Tibial artery (tissue), 4 donors: ENCODE measurements at places on chromosomes 13 and 19.

DNA sequence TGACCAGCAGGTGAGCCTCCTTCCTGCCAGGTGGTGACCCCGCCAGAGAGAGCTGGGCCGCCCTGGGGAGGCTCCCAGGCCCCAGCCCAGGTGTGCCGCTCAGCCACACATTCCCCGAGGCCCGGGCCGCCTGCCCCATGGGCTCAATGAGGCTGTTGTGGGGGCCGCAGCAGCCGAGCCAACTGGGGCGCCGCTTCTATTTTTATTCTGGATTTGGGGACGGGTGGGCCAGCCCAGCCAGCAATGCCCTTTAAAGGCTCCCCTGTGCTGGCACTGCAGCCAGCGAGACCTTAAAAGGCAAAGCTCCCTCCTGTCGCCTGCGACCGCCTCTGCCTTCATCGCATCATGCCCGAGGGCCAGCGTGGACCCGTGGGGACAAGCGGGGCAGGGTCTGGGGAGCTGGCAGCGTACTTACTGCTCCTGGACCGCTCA, 17.7 kb upstream of the CRTC1 start:
- H3K27me3 ChIP-seq: no peaks in the 10 kb centered on the region
- H3K4me1 ChIP-seq: peaks cover 2% of the 10 kb centered on the region

DNA sequence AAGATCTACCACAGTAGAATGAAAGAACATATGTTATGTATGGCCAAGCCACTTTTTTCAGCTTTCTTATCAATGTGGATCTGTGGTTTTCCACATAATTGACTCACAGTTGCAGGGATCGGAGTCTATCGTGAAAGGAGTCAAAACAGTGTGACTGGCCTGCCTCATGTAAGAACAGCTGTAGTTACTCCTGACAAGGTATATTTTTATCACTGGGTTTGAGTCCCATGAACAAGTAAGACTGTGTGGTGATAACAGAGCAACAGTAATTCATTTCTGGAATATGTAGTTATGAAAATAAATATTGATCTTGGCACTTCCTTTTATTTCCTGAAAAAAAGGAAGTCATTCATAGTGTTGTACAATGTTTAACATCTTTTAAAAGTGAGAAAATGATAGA, 416.6 kb downstream of the KLF12 start:
- H3K27ac ChIP-seq: no peak overlapping the region
- peaks cover 3% of the 10 kb centered on the region for H3K4me1 ChIP-seq
- H3K27me3 ChIP-seq: no peaks in the 10 kb centered on the region

DNA sequence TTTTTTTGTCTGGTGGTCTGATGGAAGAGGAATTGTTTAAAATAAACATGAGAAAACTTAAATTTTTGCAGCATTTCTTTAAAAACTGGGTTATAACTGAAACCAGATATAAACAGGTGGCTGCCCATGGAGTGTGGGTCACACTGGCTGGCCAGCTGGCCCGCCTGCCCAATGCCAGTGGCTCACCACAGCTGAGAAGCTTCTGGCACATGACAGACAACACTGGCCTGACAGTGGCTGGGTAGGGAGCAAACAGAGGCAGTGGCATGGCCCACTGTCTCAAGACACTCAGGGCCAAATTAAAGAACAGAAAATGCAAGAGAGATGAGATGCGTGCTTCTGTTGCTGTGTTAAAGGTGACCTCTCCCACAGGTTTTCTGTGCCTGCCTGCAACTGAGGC, 3.1 kb upstream of the SLC35E1 start:
- H3K4me3 ChIP-seq: no peak overlapping the region
- DNase-seq: no peak
- H3K27ac ChIP-seq: no peak overlapping the region
- H3K4me1 ChIP-seq: peaks cover 28% of the 10 kb centered on the region
- H3K36me3 ChIP-seq: peaks cover 37% of the 10 kb centered on the region

GRCh38 chr13:56424246-56424645, 716.5 kb upstream of the PRR20A start:
- H3K4me1 ChIP-seq: no peaks in the 10 kb centered on the region
- no peak overlapping the region for H3K4me3 ChIP-seq
- H3K27ac ChIP-seq: no peak overlapping the region
